GM23338 (cell line): ENCODE measurements at places on chromosomes 12 and 14. TPM values are rescaled to one million over a fixed set of nuclear protein-coding genes. Genes with fewer than 3 reads are reported as not detected.

The ACOT6 gene
- 0.24 and 0.44 TPM in 2 replicates for polyA plus RNA-seq

The ZDHHC22 gene
- 14.7 and 17.6 TPM in 2 replicates for polyA plus RNA-seq

The CBLN3 gene
- polyA plus RNA-seq = 0.19 and 0.23 TPM in 2 replicates

The NPAS3 gene
- polyA plus RNA-seq = 0.17 and 0.19 TPM in 2 replicates

The KRT6C gene
- not detected in 2 replicates for polyA plus RNA-seq

The CCND2 gene
- polyA plus RNA-seq = 70.1 and 75.6 TPM in 2 replicates

The IRAK3 gene
- polyA plus RNA-seq = 0.47 and 0.53 TPM in 2 replicates

The E2F7 gene
- polyA plus RNA-seq = 40.3 and 43.9 TPM in 2 replicates

The ITGA7 gene
- 17.4 and 20.0 TPM in 2 replicates for polyA plus RNA-seq

The ABCC9 gene
- polyA plus RNA-seq = 0.02 TPM in 1 of 2 replicates, not detected in the other

The DPPA3 gene
- 5.0 and 5.4 TPM in 2 replicates for polyA plus RNA-seq
